CD8-positive, alpha-beta memory T cell (primary cell): ENCODE measurements at places on chromosomes 13 and 19. TPM values are rescaled to one million over a fixed set of nuclear protein-coding genes. Genes with fewer than 3 reads are reported as not detected.

- H3K27me3 ChIP-seq: no peaks in the 10 kb centered on the region
- DNase-seq: no peak
- no peaks in the 10 kb centered on the region for H3K36me3 ChIP-seq
- H3K4me1 ChIP-seq: no peaks in the 10 kb centered on the region
- H3K27ac ChIP-seq: no peak overlapping the region
Observed at GRCh38 chr13:106129273-106129672, 406.2 kb downstream of the EFNB2 start.

- no peaks in the 10 kb centered on the region for H3K27me3 ChIP-seq
- no peak overlapping the region for H3K4me3 ChIP-seq
- H3K27ac ChIP-seq: no peak overlapping the region
- H3K36me3 ChIP-seq: no peaks in the 10 kb centered on the region
Observed at GRCh38 chr13:108263621-108264355, 5.7 kb upstream of the TNFSF13B start.

DNA sequence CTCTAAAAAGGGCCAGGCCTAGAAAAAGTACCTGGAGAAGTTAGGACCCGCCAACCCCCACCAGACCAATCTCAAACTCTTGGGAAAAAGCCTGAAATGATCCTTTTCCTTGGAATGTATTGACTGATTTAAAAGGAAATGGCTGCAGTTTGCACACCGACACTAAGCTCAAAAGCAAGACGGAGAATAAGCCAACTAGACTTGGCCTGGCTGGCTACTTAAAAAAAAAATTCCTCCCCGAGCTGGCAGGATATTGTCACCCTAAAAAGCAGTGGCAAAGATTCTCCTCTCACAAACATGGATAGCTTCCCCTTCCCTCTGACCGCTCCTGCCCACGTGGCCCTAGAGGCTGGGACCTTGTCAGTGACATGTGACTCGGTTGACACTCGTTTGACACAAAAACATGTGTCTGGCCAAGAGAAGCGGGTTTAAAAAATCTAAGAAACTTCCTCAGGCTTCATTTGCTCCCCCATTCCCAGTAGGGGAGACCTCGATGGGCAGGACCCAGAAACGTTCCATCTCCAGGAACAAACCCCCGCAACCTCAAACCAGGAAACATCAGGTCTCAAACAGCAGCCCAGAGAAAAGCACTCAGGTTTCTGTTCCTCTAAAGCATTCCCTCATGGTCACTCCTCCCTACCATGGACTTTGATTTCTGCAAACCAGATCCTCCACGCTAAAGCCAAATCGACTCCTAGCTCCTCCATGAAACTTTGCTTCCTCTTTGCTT, 1.3 kb downstream of the RFX1 start:
- no peak for DNase-seq
- no peaks in the 10 kb centered on the region for H3K27me3 ChIP-seq
- peak overlapping the region; percentile 100 for H3K27ac ChIP-seq
- H3K4me3 ChIP-seq: peak overlapping the region; percentile 35

UBXN6 gene
- polyA plus RNA-seq: 5.2 TPM

GRCh38 chr13:19155321-19155861, 26.2 kb downstream of the TUBA3C start:
- no peaks in the 10 kb centered on the region for H3K27me3 ChIP-seq
- no peaks in the 10 kb centered on the region for H3K4me1 ChIP-seq
- H3K36me3 ChIP-seq: no peaks in the 10 kb centered on the region
- no peak for DNase-seq

DNA sequence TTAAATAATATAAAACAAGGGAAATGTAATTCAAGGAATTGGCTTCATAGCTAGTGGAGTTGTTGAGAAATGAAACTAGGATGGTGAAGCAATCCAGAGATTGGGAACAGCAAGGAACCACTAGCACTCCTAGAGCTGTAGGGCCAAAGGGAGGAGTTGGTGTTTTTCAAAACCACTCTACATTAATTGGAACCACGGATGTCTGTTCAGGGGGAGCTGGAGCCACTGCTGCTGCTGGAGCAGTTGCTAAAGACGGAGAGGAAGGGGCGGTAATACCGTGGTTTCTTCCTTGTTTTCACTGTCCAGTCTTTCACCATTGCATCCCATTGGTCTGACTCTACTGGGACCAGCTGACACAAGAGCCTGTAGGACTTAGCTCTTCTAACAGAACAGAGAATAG, 8.5 kb downstream of the DNAJC15 start:
- H3K27ac ChIP-seq: no peak overlapping the region
- H3K4me3 ChIP-seq: no peak overlapping the region
- no peaks in the 10 kb centered on the region for H3K4me1 ChIP-seq
- no peaks in the 10 kb centered on the region for H3K27me3 ChIP-seq
- no peaks in the 10 kb centered on the region for H3K36me3 ChIP-seq

PTGIR gene
- polyA plus RNA-seq: not detected

GRCh38 chr13:74406420-74406819, 272.2 kb upstream of the KLF12 start:
- DNase-seq: no peak
- no peaks in the 10 kb centered on the region for H3K36me3 ChIP-seq
- H3K4me1 ChIP-seq: no peaks in the 10 kb centered on the region
- no peaks in the 10 kb centered on the region for H3K27me3 ChIP-seq
- H3K4me3 ChIP-seq: no peak overlapping the region
- H3K27ac ChIP-seq: no peak overlapping the region

DNA sequence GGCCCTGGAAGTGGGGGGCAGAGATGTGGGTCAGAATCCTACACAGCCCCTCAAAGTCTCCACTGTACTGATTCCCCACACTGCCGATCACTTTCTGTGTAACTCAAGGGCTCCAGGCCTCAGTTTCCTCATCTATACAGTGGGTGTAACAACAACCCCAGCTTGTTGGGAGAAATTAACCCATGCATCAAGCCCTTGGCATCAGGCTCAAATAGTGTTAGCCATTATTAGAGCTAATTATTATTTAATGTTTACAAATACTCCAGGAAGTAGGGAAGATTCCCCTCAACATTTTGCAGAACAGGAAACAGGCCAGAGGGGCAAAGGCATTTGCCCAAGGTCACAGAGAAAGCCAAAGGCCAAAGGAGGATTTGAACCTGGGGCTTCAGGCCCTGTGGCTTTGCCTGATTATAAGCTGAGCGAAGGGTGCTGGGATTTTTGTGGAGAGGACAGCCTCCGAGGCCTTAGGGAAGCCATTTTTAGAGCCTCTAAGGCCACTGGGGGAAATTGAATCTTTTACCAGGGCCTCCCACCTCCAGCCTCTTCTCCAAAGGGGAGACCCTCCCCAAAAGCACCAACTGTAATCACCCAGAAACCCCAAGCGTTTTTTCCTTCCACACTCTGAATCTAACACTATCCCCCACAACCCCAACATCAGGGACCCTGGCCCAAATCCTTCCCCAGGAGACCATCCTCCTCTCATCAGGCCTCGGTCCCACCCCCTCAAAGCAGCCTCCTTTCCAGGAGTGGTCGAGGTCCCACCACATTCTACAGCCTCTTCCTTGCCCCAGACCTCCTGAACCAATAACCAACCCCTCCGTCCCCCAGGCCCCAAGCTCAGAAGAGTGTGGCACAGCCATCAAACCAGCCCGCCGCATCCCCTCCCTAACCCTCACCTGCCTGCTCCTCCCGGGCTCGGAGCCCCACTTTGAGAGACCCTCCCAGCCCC, 1.1 kb downstream of the FKBP8 start:
- peak overlapping the region; percentile 55 for H3K4me3 ChIP-seq
- H3K27me3 ChIP-seq: no peaks in the 10 kb centered on the region
- no peaks in the 10 kb centered on the region for H3K36me3 ChIP-seq
- no peak for DNase-seq

DNA sequence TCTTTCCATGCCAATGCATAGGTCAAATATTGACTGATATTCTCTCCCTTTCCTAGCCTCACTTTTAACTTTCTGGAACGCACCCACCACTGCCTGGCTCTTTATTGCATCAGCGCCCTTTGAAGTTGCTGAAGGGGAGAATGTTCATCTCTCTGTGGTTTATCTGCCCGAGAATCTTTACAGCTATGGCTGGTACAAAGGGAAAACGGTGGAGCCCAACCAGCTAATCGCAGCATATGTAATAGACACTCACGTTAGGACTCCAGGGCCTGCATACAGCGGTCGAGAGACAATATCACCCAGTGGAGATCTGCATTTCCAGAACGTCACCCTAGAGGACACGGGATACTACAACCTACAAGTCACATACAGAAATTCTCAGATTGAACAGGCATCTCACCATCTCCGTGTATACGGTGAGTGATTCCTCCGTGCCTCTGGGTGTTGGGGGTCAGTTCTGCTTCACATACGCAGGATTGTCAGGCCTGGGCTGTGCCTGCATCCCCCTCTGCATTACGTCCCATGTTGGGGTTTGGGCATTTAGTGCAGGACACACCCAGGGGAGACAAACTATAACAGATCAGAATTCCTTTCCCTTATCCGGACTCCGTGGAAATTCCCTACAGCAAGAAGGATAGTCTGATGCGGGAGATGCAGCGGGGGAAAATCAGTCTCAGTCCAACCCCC, 1.3 kb downstream of the CEACAM21 start:
- no peak for DNase-seq
- peaks cover 20% of the 10 kb centered on the region for H3K4me1 ChIP-seq
- peaks cover 42% of the 10 kb centered on the region for H3K36me3 ChIP-seq
- no peak overlapping the region for H3K27ac ChIP-seq

DNA sequence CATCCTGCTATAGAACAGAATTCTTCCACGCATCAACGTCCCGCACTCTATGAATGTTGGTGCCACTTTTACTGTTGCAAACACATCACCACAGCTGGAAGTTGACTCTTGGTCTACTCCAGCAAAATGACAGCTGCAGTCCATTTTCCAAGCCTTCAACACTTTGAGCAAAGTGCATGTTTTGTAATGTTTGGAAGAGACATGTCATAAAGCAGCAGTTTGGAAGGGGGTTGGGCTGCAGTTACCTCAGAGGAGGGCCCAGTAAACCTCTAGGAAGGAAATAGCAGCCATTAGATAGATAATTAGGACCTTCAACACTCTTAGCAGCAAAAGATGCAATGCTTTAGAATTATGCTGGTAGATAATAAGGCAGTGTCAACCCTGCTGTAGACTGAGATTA, 323.6 kb downstream of the TDRD3 start:
- H3K36me3 ChIP-seq: no peaks in the 10 kb centered on the region
- H3K27ac ChIP-seq: no peak overlapping the region
- no peaks in the 10 kb centered on the region for H3K4me1 ChIP-seq
- H3K4me3 ChIP-seq: no peak overlapping the region
- DNase-seq: no peak

ICAM4 gene
- polyA plus RNA-seq: 0.95 TPM

DNA sequence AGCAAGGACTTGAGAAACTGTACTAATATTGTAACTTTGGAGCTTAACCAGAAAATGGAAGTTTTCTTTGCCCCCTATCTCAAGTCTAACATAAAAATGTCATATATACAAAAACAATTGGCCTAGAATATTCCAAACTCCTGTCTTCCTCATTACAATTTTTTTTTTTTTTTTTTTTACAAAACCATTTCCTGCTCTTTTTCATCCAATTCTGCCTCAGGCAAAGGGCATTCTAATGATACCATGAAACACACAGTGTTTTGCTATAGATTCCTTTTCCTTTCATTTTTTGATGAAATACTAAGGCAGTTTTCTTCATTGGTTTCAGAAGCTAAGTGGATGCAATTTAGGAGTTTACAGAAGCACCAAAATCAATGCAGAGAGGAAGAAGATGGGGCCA, 119.7 kb downstream of the LHFPL6 start:
- no peaks in the 10 kb centered on the region for H3K4me1 ChIP-seq
- no peaks in the 10 kb centered on the region for H3K36me3 ChIP-seq
- DNase-seq: no peak
- peaks cover 3% of the 10 kb centered on the region for H3K27me3 ChIP-seq
- H3K4me3 ChIP-seq: no peak overlapping the region

- no peak for DNase-seq
- no peaks in the 10 kb centered on the region for H3K27me3 ChIP-seq
- peak overlapping the region; percentile 54 for H3K4me3 ChIP-seq
- H3K27ac ChIP-seq: peak overlapping the region; percentile 61
- peaks cover 40% of the 10 kb centered on the region for H3K4me1 ChIP-seq
- H3K36me3 ChIP-seq: peaks cover 13% of the 10 kb centered on the region
Observed at GRCh38 chr19:7395360-7396066, 46.8 kb downstream of the ARHGEF18 start.
